Stimulated activated CD4-positive, alpha-beta T cell treated with anti-CD3 and anti-CD28 coated beads, Interleukin-1b, Interleukin-23, amount 100 ng/mL, for 1 hour (primary cell): ENCODE measurements at places on chromosomes 12 and 14.
A peak's percentile ranks its signal among the peaks of the same experiment; 100 is the strongest.

DNA sequence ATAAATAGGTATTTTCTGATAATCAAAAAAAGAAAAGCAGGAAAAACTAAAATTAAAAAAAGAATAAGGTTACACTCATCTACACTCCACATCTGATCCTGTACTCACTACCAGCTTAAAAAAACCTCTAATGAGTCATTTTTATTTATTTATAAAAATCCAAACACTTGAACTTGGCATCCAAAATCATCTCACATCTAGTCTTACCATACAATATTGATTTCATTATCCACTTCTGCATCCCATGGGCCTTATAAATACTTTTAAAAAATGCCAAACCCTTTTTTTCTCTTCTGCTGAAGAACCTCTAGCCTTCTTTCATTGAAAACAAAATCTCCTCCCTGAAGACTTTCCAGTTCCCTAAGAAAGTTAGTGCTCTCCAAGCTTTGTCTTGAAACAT, 109.7 kb downstream of the TMTC3 start:
- DNase-seq = no peak

DNA sequence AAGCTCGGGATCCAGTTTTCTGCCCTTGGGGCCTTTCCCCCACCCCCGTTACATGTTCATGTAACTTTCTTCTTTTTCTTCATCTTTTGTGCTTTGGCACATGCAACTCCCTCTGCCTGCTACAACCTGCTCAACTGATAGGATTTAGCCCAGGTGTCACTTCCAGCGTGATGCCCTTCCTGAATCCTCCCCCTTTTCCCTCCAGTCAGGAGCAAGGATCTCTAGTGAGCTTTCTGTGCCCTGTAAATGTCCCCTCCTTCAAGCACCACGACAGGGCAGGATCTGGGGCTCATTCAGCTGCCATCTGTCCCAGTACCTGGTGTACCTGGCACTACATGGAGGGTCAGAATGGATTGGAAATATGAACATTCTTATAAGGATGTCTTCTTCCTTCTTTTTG, 15.3 kb downstream of the PELI2 start:
- DNase-seq = no peak

- peak; percentile 17 for DNase-seq
Measured at GRCh38 chr12:29148911-29149690, at the start of gene FAR2. FAR2 (plus strand) TSS chr12:29149278; CDS start chr12:29270450, 121,172 bp downstream.

DNA sequence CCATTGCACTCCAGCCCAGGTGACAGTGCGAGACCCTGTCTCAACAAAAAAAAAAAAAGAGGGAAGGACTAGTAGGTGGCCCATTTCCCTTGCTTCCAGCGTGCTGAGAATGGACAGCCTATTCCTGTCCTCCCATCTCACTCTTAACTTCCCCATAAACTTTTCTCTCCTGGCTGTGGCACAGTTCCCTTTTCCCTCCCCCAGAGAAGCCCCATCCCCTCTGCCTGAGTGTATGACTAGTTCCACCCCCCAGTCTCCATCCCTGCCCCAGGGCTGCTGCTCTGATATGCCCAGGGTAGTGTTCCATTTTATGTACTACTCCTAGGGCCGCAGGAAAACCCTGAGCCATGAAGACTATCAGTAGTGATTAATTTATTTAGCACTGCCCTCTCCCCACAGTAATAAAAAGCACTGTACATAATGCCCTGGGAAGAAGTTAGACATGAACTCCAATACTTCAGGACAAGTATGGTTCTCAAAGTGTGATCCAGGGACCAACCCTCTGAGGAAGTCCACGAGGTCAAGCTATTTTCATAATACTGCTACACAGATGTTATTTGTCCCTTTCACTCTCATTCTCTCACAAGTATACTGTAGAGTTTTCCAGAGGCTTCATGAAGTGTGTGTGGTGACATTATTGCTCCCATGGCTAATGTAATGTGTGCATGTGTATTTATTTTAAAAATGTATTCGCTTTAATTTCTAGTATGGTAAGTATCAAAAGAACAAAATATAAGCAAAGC, 11.5 kb upstream of the CHD4 start:
- no peak for DNase-seq

DNA sequence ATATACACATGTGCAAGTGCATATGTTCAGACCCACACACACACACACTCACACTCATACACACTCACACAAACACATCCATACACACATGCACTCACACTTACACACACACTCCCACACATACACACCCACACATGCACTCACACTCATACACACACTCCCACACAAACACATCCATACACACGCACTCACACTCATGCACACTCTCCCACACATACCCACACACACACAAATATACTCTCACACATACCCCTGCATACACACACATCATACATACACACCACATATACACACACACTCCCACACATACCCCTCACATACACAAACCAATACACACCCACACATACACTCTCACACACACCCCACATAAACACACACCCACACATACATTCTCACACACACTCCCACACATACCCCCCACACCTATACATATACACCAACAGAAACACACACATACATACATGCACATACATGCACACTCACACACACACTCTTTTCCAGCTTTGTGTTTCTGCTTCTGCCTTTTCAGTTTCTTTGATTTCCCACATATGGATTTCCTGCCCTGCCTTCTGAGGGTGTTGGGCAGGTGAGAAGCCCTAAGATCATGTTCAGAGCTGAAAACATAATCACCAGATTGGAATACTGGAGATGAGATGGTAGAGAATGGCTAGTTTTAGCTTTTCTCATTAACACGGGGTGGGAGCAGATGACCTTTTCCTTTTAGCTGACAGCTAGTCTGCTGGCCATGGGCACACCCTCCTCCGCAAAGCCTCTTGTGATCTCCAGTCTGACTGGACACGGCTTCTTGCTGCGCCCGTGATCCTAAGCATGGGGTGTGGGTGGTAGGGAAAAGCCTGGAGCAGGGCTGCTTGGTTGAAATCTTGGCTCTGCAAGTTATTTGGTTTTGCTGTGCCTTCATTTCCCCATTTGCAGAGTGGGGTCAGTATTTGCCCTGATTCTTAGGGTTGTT, 214.0 kb downstream of the CHST11 start:
- DNase-seq = no peak

- no peak for DNase-seq
Measured at GRCh38 chr14:24297190-24297964, 2.2 kb downstream of the DHRS1 start.

GRCh38 chr12:22935090-22935489, 310.1 kb downstream of the ETNK1 start:
- DNase-seq = no peak

DNA sequence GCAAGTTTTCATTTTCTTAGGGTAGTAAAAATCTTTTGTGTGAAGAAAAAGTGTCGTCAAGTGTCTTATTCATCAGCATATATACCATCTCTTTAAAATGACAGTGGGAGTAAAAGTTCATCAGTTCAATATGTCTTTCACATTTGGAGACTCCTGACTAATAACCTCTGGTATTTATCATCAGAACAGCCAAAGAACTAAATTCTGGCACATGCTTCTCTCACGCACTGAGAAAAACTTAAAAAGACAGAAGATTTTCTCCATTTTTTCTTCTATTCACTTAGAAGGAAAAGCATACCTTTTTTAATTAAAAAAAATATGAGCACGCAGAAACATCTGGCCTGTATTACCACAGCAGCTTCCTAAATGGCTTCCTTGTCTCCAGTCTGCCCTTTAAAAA, 265.7 kb downstream of the AKAP6 start:
- DNase-seq = no peak

DNA sequence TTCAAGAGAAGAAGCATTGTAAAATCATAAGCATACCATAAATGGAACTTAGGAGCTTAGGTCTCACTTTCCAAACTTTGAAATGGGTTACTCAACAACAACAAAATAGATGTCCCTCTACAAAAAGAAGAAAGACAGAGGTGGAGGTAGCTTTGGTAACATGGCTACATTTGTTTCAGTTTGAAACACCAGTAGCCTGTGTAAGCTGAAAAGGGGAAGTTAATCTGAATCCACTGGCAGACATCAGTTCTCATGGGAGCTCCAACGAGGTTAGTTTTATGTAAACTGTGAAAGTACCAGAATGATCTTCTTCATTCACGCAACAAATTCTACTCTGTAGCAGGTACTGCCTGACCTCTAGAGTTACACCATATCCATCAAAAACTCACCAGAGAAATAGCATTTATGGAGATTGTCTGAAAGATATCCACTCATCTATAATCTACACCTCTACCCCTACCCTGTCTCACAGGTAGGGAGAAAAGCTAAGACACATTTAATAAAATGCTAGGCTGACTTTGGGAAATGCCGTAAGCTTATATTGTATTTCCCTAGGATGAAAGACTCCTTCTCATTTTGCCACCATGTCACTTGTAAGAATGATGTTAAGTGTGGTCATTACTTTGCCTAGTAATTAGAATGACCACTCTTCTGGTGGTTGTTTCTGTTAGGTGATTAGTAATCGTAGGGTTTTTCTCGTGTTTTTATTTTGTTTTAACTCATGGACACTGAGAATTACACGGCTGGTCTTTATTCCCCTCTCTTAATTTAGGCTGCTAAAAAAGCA, 224.1 kb downstream of the ASCL1 start:
- no peak for DNase-seq

DNA sequence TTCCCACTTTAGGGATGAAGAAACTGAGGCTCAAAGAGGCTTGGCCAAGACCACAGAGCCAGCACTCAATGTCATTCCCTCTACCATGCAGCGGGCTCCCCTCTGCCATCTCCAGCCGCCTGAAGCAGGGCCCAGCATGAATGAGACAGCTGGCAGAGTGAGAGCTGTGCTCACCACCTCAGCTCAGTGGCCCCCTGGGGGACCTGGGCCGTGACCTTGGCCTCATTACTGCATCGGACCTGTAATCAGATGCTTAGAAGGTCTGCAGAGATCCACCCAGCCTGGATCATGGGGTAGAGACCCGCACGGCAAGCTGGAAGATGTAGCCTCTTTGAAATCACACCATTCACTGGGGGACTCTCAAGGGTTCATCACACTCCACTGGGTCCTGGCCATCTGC, 22.7 kb upstream of the CORO1C start:
- DNase-seq = no peak

DNA sequence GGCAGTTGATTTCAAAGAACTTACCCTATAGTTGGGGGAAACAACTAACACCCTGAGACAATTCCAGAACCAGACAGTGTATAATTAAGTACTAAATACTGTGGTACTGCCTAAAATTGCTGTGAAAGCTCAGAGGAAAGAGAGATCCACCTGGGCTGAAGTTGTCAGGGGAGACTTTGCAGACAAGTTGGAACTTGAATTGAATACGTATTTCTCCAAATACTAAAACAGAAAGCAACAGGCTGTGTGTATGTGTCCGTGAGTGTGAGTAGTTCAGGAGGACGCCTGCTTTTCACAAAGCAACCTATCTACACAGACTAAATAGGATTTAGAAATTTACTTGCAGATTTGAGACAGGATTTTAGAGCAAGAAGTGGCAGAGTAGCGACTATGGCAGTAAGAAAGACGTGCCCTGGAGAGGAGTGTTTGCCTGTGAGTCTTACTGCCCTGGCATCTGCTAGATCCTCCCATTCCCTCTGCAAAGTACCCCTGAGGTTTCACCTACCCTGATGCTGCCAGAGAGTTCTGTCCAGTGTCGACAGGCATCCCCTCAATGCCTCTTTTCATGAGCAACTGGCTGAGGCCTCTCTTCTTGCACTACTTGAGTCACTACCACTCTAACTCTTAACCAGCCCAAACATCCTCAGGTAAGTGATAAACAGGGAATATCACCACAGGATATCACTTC, 37.4 kb upstream of the BMP4 start:
- no peak for DNase-seq

GRCh38 chr12:50188241-50188781, 21.1 kb upstream of the CERS5 start:
- DNase-seq = no peak

GRCh38 chr12:102024765-102025164, 37.0 kb downstream of the WASHC3 start:
- DNase-seq = no peak

- DNase-seq = no peak
Measured at GRCh38 chr12:127600211-127600610, 666.8 kb upstream of the TMEM132C start.

GRCh38 chr14:22713631-22713950, 52.9 kb upstream of the OXA1L start:
- no peak for DNase-seq

DNA sequence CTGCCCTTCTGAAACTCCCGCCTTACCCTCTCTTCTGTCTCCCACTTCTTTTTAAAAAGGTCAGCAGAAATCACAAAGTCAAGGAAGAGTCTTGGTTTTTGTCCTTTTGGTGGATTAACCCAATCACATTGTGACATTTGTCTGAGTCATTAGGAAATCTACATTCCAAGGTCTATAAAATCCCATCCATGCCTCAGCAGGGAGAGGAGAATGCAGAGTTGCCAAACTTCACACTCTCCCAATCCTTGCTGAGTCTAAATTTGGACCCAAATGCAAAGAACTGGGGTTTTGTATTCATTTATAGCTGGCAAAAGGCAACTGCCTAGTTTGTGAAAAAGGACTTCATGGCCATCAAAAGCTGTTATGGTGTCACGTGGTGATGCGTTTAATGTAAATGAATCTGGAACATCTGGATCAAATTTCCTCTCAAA, 67.9 kb downstream of the TMEM30B start:
- no peak for DNase-seq

GRCh38 chr14:80150301-80150700, 61.0 kb downstream of the DIO2 start:
- DNase-seq = no peak

- DNase-seq = no peak
Measured at GRCh38 chr12:27179400-27180214, 64.5 kb upstream of the STK38L start.

GRCh38 chr12:91690531-91690930, 455.1 kb downstream of the BTG1 start:
- DNase-seq = no peak

- DNase-seq = no peak
Measured at GRCh38 chr12:130115646-130116045, 46.6 kb upstream of the FZD10 start.

DNA sequence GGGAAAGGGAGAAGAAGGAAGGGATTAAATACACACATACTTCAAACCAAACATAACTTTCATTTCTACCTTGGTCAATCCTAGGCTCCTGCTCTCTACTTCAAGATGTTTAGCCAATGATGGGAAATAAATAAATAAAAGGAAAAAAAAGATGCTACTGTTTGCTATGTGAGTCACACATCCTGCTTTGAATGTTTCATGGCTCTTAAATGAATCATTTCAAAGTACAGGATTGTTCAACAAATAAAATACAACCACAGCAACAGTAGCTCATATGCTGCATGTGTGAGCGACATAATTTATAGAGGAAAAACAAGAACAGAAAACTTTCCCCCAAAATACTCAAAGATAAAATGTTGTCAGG, 54.3 kb upstream of the NPFF start:
- no peak for DNase-seq

DNA sequence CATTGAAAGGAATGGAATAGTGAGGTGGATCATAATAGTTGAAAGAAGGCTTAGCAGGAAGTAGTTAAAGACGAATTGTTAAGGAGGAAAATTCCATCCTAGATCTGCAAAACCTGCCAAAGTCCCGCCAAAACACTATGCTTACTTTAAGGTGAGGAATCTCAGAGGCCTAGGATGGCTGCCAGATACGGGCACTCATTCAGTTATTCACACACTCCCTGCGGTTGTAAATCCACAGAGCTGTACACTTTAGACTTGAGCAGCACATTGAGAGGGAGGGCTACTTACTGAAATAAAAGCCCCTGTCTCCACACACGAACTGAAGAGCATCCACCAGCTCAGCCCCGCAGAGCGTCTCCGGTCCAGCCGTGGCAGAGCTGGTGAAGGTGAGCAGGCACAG, 5.0 kb downstream of the IGF1 start:
- no peak for DNase-seq

- DNase-seq = no peak
Measured at GRCh38 chr12:3263939-3264922, 187.1 kb downstream of the TSPAN9 start.

GRCh38 chr14:66511849-66512248, 3.9 kb downstream of the GPHN start:
- no peak for DNase-seq
